ENCODE measurements at places on chromosomes 5 and 9.

- no peak for DNase-seq
Observed at GRCh38 chr5:138972836-138973235, 97.7 kb upstream of the LRRTM2 start.

DNA sequence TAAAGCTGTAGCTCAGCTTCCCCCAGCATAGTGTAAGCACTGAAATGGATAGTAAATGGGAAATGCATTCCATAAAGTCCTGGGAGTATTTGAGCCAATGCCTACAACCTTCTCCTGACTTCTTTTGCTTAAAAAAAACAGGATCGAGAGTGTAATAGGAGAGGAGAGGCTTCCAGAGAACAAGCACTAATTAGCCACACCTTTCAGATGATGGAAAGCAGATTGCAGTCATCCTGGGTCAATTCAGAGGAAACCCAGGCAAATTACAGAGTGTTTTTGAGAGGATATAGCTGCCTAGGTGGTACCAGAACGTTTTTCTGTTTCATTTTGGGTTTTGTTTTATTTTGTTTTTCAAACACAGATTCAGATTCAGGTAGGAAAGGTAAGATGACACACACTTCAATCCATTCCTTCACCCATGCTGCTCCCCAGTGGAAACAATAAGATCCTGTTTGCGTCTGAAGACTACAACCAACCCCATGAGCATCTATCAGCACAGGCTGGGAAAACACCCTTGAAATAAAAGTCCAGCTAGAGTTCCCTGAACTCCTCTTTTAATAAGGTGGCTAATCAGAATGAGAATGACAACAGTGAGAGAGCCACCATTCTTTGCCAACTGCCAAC, 95.6 kb downstream of the RFK start:
- DNase-seq = no peak

DNA sequence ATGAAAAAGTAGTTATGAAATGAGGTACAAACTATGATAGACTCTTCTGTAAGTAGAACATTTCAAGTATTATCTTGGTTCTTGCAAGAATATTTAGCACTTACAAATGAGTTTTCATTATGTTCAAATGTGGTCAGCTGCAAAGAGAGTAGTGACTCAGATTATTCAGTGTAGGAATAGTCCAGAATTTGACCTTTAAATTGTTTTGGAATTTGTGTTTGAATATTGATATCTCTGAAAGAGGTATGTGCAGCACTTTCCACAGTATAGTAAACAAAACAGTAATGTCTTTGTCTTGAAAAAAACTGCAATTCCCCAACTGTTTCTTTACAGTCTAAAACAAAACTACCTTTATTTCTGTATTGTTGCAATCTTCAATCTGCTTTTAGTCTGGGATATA, 56.1 kb downstream of the WDR70 start:
- no peak for DNase-seq

DNA sequence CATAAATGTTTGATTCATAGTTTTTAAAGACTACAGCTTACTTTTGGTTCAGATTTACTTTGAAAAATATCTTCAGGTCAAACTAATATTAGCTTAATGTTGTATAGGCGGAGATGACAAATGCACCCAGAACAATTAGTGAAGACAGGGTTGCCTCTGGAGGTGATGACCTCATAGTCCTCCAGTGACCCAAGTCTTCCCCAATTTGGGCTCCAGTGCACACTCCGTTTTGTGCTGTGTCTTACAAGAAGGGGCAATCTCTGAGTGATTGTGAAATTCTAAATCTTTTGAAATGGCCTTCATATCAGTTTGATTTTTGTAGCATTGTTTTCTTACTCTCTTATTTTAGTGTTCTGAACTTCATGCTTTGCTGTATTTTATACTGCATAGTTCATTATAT, 57.6 kb downstream of the DENND4C start:
- no peak for DNase-seq

DNA sequence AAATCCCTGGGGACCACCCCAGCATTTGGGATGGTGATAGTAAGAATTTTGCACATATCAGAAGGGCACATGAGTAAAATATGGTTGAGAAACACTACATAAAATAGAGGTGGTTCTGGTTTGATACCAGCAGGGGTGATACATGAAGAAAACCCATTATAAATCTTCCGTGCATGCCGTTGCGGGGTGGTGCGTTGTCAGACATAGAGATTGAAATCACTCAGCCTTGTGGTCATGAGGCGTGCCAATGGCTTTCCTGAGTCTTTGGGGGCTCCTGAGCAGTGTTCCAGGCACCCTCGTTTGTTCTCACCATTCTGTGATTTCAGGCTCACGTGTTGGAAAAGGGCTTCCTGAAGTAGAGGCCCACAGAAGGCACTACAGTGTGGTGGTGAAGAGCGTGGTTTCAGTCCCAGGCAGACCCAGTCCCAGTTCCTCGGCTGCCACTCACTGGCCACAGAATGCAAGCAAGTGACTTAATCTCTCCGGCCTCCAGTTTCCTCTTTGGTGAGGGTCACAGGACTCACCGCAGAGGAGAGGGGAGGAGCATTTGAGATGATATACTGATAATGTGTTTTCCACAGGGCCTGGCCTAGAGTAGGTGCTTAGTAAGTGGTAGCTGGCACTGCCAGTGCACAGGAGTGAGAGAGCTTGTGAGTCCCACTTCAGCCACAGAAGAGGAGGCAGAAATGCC, 20.5 kb upstream of the GLRX start:
- DNase-seq = peak; percentile 73

DNA sequence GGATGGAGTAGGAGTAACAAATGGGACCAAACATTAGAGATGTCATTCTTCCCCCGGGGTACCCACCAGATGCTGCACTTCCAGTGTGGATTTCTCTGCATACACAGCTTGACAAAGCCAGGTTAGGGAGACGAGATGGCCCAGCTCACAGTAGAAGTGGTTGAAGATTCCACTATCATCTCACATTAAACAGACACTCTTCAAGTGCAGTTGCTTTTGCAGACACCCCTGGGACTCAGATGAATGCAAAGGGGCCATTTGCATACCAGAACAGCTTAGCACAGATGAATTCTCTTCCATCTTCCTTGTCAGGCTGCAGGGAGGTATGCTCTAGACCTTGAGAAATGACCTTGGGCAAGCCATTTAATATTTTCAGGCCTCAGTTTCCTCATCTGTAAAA, 12.6 kb upstream of the C5orf58 start:
- DNase-seq = no peak

DNA sequence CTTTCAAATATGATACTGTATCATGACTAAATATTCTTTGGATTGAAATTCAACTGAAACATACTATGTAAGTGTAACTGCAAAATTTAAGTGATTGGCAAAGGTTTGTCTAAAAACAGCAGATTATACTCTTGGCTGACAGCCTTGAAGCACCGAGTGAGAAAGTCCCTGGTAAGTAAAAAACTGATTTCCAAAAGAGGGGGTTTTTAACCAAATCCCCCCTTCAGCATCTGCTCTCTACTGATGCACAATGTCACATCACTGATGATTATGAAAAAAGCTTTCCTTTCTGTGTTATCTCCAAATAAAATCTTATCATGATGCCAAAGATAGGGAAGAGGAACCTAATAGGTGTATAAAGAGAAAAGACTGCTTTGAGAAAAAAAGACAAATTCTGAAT, 141.0 kb downstream of the MEF2C start:
- no peak for DNase-seq

- no peak for DNase-seq
Observed at GRCh38 chr5:172795318-172795977, 24.5 kb upstream of the DUSP1 start.

DNA sequence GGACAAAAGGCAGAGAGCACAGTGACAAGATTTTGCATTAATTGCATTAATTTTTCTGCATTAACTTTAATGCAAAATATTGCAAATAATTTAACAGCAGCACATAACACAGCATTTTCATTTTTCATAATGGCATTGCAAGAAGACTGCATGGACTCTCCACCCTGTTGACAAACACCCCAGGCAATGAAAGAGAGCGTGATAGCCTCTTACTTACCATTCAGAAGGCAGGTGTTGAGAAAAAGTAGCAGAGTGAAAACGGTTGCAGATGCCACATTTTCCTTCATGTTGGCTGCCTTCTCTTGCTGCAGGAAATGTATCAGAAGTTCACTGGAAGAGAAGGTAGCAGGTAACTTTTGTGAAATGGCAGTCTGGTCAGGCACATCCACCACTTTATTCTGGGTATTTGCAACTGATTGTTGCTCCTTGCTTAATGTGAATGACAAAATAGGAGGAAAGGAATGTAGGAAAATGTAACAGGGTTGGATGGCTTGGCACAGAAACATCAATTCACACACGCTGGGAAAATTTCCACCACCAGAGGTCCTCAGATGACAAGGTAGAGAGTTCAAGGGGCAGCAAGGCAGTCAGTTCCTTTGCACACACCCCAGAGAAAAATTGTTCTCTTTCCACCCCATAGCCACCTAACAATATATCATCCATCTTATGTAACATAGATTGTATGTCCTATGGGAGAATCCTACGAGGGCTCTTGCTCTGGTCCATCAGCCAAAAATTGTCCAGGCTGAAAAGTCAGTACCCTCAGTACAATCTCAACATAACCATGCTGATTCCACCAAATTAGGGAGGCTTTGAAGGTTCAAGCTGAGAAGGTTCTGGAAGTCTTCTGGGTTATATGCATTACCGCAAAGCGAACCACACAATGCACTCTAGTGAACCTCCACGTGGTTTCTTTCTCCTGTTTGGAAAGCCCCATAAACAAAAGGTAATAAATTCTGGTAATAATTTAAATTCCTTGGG, 41.9 kb upstream of the AGXT2 start:
- DNase-seq = peak; percentile 61

GRCh38 chr9:93118863-93119702, 15.0 kb downstream of the NINJ1 start:
- DNase-seq = no peak

GRCh38 chr9:130447193-130447816, 2.5 kb downstream of the ASS1 start:
- DNase-seq = no peak

DNA sequence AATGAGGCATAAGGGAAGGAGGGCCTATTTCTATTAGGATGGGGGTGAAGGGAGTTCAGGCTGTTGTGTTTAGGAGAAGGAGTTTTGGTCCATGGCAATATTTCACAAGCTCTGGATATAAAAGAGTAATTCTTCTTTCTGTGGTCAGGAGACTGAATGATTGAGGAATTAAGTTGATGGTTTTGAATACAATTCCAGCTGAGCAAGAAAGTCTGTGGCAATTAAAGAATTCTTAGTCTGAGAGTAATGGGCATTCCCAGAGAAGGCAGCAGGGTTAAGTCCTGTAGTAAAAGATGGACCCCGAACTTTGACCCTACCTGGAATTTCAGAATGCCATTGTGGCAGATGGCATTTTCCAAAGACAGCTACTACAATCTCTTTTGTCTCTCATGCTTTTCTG, 202.6 kb downstream of the TLE4 start:
- DNase-seq = no peak

- DNase-seq = no peak
Observed at GRCh38 chr5:176847726-176848290, 37.4 kb downstream of the UNC5A start.

- DNase-seq = no peak
Observed at GRCh38 chr9:99235926-99236634, 14.0 kb downstream of the SEC61B start.

- DNase-seq = no peak
Observed at GRCh38 chr5:39253196-39253595, 33.8 kb upstream of the FYB1 start.

- DNase-seq = no peak
Observed at GRCh38 chr9:122536134-122536533, 9.0 kb upstream of the OR1N1 start.

GRCh38 chr5:127311781-127312525, 21.4 kb downstream of the MEGF10 start:
- no peak for DNase-seq

GRCh38 chr9:72271613-72272478, 93.2 kb downstream of the ZFAND5 start:
- peak; percentile 57 for DNase-seq

DNA sequence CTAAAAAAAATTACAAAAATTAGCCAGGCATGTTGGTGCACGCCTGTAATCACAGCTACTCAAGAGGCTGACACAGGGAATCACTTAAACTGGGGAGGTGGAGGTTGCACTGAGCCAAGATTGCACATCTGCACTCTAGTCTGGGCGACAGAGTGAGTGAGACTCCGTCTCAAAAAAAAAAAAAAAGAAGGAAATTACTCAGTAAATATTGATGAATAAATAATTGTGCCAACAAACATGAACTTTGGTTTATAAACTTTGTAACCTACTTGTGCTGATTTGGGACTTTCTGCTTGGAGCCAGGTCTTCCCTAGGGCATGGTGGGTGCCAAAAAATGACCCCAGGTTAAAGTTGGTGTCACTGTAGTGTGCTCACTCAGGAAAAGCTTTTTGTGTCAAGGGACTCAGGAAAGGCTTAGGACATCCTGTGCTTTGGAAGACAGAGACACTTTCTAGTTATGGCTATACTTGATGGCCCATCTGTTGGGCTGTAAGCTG, 19.0 kb downstream of the ABLIM3 start:
- DNase-seq = no peak

DNA sequence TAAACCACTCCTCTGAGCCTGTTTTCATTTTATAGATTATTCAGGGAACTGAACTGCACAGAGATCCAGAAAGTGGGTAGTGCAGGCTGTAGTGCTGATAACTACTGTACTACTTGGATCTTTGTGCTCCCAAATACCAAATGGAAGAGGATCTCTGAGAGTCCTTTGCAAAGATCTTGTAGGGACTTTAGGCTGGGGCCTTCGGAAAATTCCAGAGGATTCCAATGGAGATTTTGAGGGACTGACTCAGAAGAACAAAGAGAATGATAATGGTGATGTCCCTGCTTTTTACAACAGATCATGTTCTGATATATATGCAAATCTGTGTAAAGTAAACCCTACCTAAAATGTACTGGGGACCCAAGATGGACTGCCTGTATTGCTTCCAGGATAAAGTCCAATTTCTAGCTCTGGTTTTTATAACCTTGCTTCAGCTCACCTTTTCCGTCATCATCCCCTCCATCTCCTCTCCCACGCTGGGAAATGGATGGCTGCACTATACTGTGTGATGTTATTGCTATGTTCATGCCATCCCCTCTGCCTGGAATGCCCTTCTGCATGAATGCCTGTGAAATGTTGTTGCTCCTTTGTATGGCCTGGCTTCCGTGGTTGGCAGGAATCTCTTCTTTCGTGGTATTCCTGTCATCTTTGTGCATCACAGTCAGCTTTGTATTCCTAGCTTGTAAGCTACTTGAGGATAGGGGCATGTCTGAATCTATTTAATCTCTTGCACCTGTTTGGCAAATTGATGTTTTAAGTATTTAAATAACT, 9.7 kb upstream of the PSMD5 start:
- no peak for DNase-seq

GRCh38 chr5:53343187-53343586, 137.2 kb upstream of the FST start:
- DNase-seq = no peak

GRCh38 chr5:159915904-159916840, at the start of gene ADRA1B:
Gene ADRA1B, plus strand, starts transcription at chr5:159916482. Its CDS starts 424 bp downstream, at chr5:159916906.
- peak; percentile 55 for DNase-seq

- DNase-seq = no peak
Observed at GRCh38 chr9:109739760-109740159, 40.2 kb upstream of the PALM2AKAP2 start.

DNA sequence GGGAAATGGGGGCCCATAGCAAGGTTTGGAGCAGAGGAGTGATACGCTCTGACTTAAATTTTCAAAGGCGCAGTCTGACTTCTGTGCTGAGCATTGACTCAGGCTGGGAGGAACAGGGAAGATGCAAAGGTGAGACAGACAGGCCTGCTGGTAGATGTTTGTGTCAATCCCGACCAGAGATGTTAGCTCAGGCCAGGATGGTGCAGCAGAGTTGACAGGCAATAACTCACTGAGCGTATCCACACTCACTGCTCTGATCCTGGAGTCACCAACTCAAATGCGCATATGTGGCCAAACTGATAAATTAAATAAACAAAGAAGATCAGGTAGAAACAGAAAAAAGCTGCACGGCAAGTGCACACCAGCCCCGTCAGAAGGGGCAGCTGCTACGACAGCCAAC, 95.3 kb downstream of the SPOCK1 start:
- DNase-seq = no peak
